G401 (cell line): ENCODE measurements at places on chromosomes 6 and 20. TPM values are rescaled to one million over a fixed set of nuclear protein-coding genes. Genes with fewer than 3 reads are reported as not detected.

KCNK16 gene
- total RNA-seq, result not detected in 2 replicates

LZTS3 gene
- 10.4 and 15.2 TPM in 2 replicates for total RNA-seq

CCN6 gene
- total RNA-seq, result not detected in 2 replicates

ACTR5 gene
- 10.9 and 28.1 TPM in 2 replicates for total RNA-seq

GRCh38 chr6:38429546-38429945 is 210.2 kb downstream of the BTBD9 start:
- no peak for DNase-seq

GRCh38 chr6:33197431-33198048 is 2.9 kb downstream of the RXRB start:
- peak; percentile 74 for DNase-seq

DNA sequence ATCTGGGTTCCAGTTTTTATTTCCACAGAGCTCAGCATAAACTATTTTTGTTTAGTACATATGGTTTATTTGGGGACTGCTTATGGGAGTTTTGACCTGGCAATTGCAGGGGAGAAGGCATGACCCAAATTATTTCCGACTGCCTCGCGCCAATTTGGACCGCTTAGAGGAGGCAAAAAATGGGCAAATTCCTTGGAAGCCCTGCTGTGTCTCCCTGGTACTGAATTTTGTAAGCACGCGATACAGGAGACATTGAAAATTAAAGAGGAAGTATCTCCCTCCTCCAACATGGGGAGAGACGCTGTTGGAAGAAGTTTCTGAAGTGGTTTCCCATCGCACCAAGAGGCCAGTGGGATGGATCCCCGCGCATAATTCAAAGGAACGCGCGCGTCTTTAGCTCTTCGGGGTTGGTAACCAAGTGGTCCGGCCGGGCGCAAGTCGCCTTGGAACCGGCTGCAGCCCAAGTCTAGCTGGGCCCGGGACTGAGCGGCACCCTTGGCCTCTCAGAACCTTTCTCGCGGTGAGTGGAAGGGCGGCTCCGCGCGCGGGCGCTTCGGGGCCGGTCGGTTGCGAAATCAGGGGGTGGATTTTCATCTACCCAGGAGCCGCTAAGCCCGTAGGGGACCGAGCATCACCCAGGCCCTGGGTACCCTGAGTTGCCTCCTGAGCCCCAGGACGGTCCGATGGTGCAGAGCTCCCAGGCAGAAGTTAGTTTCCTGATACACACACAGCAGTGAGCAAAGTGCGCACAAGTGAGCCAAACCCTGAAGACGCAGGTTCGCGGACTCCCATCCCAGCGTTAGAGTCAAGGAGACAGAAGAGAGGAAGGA is 6.2 kb downstream of the NKX2-2 start:
- DNase-seq, result peak; percentile 13

DNA sequence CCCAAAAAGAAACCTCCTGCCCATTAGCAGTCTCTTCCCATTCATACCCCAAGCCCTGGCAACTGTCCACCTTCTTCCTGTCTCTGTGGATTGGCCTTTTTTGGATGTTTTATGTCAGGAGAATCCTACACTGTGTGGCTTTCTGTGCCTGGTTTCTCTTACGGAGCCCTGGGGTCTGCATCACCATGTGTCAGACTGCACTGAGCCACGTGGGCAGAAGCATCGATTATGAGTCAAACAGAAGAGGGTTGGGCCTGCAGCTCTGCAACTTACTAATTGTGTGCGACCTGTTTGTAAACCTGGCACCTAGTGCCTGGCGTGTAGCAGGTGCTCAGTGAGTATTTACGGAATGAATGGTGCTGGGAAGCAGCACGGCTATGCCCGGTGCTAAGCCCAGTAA is 62.6 kb downstream of the IGF2R start:
- no peak for DNase-seq

DNA sequence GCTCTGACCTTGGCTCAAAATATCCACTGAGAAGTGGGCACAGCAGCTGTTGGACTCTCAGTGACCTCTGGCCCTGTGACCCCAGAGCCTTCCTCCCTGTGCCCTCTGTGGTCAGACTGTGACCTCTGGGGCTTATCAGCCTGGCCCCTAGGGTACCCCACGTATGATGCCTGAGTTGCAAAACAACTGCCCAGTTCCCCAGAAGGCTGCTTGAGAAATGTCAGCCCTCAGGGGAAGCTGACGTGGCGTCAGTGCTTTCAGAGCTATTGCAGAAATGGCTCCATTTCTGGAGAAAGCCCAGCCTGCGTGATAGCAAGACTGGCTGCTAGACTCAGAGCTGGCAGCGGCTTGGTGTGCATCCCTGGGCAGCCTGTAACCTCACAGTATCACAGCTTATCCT is 31.5 kb upstream of the TGM2 start:
- no peak for DNase-seq

DNA sequence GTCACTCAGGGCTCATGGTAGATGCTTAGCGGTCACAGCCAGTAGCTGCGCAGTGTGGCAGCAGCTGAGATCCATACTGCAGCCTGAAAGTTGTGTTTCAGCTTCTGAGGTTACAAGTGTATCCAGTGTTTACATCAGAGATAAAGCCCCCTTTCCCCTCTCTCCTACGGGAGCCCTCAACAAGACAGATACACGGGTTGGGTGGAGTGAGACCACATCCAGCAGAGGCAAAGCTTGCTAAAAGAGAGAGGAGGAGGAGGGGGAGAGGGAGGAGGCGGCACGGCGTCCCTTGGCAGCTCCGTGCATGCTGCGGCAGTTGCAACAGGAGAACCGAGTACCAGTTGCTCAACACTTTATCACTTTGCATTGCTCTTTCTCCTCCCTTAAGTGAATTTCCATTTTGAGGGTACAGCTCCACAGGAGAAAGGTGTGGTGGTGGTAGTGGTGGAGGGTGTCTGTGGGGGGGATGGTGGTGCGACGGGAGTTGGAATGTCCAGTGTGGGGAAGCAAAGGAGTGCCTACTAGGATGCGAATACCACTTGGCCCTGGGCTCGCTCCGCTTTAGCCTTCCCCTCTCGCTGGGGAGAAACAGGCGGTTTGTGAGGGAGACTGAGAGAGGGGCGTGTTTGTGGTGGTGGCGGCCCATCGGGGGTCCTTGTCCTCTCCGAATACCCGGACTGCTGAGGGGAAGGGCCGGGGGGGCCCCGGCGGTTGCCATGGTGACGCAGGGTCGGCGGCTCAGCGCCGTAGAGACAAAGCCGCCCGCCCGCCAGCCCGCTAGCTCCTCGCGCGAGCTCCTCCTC is 405 bp upstream of the RNF182 start:
- peak; percentile 84 for DNase-seq

DNA sequence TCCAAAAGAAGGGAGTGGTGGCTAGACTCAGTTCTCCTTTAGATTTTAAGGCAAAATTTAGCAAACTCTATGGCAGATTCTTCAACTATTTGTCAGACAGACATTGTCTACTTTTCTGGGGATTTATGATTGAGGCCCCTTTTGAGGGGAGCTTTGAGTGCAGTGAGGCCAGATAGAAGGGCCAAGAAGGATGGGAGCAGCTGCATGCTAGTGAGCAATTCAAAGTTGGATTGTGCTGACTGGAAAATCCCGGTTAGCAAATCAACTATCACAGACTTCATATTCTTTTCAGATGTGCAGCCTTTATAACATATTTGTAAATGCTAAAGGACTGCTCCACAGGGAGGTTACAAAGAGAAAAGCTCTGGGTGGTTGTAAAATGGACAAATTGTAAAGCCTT is 35.0 kb upstream of the ESR1 start:
- no peak for DNase-seq
